ENCODE measurements at places on chromosomes 4 and X.

DNA sequence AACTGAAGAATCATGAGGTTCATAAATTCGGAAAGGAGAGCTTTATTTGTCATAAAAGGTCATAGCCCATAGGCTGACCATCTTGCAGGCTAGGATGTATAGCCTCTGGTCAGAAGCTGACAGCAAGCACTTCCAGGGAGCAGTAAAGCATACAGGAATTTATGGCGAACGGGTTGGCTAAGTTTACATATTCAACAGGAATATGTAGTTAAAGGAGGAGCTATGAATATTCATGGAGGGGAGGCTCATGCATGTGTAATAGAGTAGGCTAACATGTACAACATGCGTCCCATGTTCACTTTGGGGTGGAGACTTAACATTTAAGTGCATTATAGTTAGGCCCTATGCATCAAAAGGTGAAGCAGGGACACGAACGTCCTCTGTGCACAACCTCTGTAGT lies 1425.7 kb upstream of the TENM3 start:
- no peak for DNase-seq

GRCh38 chr4:141702472-141703182 lies 66.2 kb downstream of the IL15 start:
- DNase-seq: no peak

DNA sequence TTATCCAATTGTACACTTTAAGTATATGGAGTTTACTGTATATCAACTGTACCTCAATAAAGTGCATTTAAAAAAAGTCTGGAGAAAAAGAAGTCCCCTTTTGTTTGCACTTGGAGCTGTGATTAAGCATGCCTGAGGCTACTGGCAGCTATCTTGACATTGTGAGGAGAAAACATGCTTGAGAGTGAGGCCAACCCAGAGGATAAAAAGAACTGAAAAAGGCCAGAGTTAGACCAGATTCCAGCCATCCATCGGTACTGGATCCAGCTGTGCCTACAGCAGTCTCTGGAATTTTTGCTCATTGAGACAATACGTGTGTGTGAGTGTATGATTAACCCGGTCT lies 57.4 kb downstream of the LGI2 start:
- DNase-seq: no peak

GRCh38 chr4:53307819-53308780 lies 57.8 kb downstream of the SCFD2 start:
- no peak for DNase-seq

GRCh38 chrX:11282043-11282442 lies 11.2 kb upstream of the AMELX start:
- no peak for DNase-seq

GRCh38 chr4:109303140-109303496 lies 660 bp upstream of the COL25A1 start:
- DNase-seq: no peak

DNA sequence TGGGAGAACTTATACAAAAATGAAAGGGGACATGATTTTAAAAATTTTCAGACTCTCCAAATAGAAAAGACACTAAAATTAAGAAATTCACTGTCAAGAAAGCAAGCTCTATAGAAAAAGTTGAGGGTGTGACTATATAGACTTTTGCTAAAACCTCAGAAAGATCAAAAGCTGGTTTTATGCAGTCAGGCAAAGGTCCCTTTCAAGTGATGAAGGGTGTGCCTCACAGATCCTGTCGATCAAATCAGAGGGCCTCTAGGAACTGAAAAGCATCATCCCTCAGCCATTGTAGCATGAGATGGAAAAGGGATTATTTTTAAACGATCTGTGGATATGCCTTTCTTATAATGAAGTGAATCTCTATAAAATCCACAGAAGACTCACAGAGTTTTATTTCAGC lies 116.5 kb downstream of the FAM13A start:
- no peak for DNase-seq

- no peak for DNase-seq
Measured at GRCh38 chrX:144732588-144732987, 514.7 kb upstream of the SPANXN1 start.

DNA sequence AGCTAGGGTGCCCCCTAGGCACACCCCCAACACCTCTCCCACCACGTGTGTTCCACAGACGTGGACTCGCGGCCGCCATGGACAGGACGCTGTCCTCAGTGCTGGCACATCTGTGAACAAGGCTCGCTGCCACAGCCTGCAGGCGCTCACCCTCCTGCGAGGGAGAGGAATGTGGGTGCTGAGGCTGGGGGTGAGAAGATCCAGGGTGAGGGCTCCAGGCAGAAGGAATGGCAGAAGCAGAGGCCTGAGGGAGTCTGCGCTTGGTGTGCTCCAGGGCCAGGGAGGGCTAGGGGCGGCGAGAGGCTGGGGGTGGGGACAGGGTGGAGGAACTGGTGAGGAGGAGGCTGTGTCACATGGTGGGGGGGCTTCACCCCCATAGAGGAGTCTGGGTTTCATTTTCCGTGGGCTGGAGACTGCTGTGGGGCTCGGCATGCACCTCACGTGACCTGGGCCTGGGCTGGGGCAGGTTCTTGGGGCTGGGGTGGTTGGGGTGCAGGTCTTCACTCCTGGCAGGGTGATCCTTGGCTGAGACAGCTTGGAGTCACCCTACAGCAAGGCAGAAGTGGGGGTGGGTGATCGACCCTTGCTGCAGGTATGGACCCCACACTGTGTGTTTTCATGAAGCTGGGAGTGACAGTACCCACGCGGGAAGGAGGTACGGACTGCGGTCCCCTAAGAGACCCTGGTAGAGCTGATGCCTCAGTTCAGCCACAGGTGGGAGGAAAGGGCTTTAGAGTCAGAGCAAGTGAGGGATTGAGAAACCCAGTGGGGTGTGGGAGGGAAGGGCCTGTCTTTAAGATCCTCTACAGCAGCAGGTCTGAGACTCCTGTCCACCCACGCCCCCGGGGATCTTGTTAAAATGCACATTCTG lies 103.7 kb downstream of the PSAPL1 start:
- DNase-seq: no peak

DNA sequence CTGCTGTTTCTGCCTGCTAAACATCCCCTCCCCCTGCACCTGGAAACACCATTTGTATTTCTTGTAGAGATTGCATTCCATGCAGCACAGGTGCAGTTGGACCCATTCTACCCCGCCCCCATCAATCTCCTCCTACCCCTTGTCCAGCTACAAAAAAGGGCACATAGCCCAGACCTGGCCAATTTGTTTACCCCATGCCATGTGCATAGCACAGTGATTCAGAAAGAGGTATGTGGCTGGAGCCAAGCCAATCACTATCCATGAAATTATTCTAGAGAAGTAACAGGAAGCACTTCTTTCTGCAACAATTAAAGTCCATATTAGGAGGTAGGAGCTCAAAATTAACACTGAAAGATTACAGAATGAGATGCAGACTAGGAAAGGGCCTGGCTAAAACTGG lies 20.2 kb upstream of the TMEM184C start:
- no peak for DNase-seq

GRCh38 chr4:69134471-69134870 lies 38.2 kb downstream of the UGT2B7 start:
- DNase-seq: no peak

GRCh38 chrX:22121161-22121560 lies 89.0 kb downstream of the PHEX start:
- no peak for DNase-seq

DNA sequence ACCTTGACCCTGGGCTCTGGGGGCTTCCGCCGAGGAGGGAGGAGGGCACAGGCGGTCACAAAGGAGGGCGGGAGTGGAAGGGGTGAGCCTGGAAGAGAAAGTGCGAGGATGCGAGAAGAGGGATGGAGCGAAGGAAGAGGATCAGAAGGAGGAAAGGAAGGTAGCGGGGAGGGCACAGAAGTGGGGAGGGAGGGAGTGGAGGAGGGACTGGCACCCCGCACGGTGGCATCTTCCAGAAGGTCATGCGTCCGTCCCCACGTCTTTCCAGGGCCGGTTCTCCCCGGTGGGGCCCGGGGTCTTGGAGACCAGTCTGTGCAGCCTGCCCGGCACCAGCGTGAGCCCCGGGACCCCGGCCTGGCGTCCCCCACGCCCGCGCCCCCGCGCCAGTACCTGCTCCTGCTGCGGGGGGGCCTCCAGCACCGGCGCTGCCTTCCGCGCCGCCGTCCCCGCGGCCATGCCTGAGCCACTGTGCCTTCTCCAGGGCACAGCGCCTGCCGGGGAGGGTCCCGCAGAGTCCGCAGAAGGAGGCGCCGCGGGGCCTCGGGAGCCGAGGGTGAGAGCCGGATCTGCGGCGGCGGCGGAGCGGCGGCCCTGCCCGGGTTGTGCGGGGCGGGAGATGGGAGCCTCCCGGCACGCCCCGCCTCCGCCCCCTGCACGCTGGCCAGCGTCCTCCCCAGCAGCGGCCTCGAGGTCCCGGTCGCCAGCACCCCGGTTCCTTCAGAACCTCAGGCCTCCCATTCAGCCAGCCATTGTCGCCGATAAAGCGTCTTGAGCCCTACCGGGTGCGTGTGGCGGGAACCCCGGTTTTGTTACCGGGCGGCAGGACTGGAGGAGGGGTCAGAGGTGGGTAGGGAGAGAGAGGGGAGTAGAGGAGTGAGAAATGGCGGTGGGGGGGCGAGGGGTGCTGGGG lies at the start of gene RNF175:
Gene RNF175 (minus strand): TSS at position 618 of the 910 bp plus-strand sequence. CDS start 162 bp downstream, at position 456.
- DNase-seq: no peak

DNA sequence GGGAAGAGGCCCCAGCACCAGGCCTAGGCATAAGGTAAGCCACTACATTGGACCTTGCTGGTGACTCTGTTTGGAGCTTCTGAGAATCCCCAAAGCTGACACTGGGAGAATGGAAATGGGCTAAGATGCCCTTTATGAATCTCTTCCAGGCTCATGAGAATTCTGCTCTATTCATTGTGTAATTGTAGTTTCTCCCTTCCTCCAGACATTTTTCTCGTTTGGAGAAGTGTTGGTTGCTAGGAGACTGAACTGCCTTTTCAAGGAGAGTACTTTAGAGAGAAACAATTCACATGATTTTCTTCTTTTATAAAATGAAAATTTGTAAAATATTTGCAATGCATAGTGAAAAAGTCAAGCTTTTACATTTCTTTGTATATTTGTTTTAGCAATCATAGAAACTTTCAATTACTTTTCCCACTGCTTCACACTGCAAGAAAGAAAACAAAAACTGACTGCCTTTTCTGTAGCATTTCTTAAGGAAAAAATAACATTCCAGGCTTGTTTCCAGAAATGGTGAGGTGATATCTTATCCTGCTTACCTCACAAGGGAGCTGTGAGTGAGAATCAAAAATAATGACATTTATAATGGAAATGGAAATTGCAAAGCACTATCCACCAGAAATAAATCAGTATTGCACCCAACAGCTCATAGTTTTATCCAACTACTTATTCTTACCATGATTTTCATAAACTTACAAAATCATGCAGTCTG lies 24.9 kb upstream of the DCHS2 start:
- DNase-seq: no peak

- DNase-seq: no peak
Measured at GRCh38 chr4:24395937-24396336, 188.4 kb downstream of the DHX15 start.

GRCh38 chrX:105209406-105209805 lies 11.1 kb downstream of the TEX13A start:
- DNase-seq: no peak

GRCh38 chr4:68861057-68861456 lies 45.3 kb downstream of the UGT2B10 start:
- DNase-seq: no peak

DNA sequence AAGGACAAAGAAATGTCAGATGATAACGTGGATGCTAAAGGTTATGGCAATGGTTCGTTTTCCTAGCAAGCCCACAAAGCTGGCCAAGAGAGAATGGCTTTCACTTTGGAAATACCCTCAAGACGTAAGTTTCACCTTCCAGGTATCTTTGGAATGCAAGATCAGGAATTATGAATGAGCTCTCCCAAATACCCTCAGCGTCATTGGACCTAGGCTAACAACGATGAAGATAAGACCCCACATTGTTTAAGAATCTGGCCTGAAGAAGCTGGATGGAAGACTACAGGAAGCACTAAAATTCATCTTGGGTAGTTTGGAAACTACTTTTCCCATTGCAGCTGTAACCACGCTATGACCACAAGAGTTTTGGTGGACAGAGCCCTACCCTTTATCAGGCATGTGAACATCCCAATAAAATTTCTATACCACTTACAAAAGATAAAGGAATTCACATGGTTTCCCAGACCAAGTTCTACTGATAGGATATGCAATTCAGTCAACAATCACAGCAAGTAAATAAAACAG lies 111.9 kb downstream of the KDR start:
- no peak for DNase-seq

- DNase-seq: no peak
Measured at GRCh38 chr4:158211222-158211621, 936 bp downstream of the TMEM144 start.

- no peak for DNase-seq
Measured at GRCh38 chrX:41180194-41180908, 95.1 kb downstream of the USP9X start.

- no peak for DNase-seq
Measured at GRCh38 chrX:134186362-134187121, 50.4 kb upstream of the CCDC160 start.

GRCh38 chrX:129748305-129748704 lies 9.5 kb downstream of the XPNPEP2 start:
- no peak for DNase-seq

- no peak for DNase-seq
Measured at GRCh38 chrX:133749951-133750350, 235.4 kb downstream of the GPC3 start.

GRCh38 chrX:9557521-9557920 lies 92.7 kb downstream of the TBL1X start:
- DNase-seq: no peak

- DNase-seq: no peak
Measured at GRCh38 chr4:26884026-26884425, 23.4 kb downstream of the STIM2 start.

DNA sequence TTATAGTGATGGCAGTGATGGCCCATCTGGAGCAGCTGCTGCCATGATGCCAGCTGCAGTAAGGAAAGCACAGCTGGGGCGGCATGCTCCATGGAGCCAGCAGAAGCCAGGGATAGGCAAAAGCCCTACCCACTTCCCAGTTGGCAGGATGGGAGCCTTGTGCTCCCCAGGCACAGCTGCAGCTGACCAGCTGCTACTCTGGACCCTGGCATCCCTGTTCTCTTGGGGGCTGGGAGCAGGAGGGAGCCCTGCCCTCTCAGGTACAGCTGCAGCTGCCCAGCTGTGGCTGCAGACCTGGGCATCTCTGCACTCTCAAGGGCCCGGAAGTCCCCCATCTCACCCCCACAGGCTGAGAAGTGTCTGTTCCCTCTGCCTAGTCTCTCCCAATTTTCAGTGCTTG lies 531.9 kb downstream of the PCDH18 start:
- DNase-seq: no peak

DNA sequence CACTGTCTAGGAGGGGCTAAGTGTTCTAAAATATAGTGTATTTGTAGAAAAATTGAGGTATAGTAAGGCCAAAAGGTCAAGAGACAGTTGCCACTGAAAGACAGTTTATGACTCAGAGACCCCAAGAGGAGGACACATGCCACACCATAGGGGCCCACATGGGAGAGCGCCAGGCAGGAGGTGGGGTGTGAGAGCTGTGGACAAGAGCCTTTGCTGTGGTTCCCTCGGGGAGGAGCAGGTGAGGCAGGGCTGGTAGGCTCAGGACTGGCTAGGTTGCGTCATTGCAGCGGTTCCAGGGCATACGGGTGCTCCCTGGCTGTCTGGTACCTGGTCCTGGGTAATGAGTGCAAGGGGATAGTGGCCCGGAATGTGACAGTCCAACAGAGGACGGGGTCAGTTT lies 37.6 kb downstream of the CCNQ start:
- no peak for DNase-seq

Data from SIG-M5 (cell line).